ENCODE measurements at places on chromosomes 2 and 18.

GRCh38 chr2:154386186-154386585 is 312.3 kb upstream of the KCNJ3 start:
- no peak for DNase-seq

DNA sequence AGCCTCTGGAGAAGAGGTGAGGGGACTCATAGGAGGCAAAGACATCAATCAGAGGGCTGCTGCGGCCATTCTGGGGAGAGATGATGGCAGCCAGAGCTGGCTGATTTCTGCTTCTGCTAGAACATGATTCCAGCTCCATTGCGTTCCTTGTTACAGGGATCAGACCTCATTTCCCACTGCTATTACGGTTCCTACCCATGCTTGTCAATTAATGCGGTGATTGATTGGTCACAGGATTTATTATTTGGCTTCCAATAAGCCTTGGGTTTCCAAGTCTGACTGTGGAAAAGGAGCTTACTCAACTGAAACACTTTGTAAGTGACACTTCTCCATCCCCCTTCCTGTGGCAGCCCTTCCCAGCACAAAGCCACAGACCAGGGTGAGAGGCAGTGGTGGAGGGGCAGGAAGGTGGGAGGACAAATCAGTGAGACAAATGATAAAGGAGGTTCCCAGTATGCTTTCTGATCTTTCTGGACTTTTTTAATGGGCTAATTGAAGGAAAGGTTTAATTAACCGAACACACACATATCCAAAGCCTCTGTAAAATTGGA is 26.8 kb upstream of the CTLA4 start:
- no peak for DNase-seq

DNA sequence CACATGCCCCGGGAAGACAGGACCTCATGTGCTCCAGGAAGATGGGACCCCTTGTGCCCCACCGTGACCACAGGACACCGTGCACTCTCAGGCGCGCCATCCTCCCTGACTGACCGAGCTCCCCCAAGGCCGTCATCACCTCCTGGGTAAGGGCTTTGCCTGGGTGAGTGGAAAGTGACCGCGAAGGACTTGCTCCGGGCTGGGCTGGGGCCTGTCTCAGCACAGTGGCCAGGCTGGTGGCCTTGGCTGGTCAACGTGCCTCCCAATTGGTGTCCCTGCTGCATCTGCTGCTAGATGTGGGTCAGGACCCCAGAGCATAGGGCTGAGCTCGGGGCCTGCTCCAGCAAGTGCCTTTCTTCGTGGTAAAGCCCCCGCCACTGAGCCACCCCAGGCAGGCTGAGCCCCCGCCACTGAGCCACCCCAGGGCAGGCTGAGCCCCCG is 69.7 kb upstream of the CTDP1 start:
- no peak for DNase-seq

DNA sequence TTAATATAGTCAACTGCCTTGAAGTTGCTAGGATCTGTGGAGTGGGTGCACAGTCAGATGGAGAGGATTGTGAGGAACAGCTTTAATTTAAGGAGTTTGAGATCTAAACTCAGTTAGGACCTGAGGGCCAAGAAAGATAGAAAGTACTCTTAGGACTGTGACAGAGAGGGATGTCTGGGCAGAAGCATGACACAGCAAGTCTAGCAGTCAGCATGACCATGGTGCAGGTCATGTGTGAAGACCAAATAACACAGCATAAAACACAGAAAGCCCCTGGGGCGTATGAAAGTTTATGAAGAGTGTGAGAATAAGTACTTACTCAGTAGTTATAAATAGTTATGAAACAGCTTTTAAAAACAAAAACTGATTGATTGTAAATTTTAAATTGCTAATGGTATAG is 107.2 kb downstream of the GALNT1 start:
- no peak for DNase-seq

- DNase-seq = no peak
Observed at GRCh38 chr18:44197832-44198611, 482.7 kb upstream of the SETBP1 start.

- DNase-seq = no peak
Observed at GRCh38 chr2:239809391-239809790, 215.8 kb downstream of the NDUFA10 start.

DNA sequence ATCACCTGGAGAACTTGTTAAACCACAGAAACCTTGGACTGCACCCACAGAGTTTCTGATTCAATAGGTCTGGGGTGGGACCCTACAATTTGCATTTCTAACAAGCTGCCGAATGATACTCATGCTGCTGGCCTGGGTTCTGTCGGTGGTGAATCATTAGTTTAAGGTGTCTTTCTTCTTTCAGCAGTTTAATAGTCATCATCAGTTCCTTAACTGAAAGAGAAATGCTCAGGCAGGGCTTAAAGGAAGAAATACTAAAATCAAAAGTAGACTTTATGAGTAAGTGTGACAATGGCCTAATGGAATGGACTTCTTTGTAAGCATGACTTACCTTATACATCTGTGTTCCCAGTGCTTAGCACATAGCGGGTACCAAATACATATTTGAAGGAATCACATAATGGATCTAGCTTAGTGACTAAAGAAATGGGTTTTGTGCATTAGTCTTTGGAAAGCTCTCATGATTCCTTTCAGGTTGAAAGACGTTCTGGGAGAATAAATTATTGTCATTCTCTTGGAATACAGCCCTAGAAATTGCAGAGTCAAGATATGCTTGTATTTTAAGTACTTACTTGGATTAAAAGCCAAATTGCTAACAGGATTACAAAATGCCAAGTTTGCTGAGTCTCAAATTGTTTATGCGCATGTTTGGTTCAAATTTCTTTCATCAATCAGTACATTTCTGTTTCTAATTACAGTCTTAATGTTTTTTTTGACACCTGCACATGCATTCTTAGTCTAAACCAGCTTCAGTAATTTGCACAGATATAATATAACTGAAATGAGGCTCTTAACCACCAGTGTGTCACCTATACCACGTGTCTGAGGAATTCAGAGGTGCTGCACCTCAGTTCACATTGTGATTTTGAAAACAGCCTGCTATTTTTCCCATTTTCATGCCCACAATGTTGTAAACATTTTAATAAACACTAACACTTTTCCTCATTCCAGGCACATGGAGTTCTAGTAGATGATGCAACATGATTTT is 220.3 kb upstream of the NRP2 start:
- DNase-seq = no peak

- DNase-seq = no peak
Observed at GRCh38 chr2:11786592-11786991, 40.2 kb downstream of the LPIN1 start.

DNA sequence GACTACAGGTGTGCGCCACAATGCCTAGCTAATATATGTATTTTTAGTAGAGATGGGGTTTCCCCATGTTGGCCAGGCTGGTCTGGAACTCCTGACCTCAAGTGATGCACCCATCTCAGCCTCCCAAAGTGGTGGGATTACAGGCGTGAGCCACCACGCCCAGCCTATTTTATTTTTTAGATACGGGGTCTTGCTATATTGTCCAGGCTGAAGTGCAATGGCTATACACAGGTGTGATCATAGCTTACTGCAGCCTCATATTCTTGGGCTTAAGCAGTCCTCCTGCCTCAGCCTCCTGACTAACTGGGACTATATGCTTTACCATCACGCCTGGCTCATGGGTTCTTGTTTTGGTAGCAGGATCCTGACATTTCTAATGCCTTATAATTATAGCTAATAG is 42.4 kb downstream of the BIRC6 start:
- no peak for DNase-seq

DNA sequence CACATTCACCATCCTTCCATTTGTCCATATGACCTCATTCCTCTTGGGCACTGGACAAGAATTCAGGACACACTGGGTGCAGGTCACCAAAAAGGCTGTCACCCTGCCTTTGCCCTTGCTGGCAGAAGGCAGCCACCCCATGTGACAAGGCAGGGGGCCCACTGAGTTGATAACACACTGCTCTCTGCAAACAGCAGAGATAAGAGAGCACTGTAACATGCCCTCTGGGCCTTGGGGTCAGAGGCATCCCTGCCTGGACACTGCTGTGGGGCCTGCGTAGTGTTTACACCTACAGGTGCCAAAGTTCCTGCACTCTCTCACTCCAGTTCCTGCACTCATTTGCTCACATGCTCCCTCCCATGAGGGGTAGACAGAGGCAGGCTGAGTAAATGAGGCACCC is 344.7 kb upstream of the TCF4 start:
- DNase-seq = no peak

DNA sequence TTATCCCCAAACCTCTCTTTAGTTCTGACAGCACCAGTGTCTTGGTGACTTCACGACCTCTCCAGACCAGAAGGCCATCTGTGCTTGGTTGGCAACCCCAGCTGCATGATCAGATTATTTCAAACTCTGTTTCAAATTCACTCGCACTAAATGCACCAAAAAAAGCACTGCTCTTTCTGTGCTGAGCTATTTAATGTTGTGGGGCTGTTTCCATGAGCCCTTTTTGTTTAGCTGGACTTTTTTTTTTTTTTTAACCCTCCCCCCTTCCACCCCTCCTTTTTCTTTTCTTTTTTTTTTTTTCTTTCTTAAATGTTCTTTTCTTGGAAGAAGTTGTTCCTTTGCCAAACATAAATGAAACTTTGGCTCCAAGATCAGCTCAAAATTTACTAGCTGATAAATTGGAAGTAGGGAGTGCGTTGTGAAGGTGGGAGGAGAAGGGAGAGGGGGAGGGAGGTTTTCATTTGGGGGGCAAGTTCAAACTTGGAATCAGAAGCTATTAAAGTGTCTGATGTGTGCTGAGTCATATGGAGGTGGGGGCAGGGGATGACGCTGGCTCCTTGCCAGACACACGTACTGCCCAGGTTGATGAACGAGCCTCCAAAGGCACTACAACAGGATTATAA is 543.0 kb upstream of the TNP1 start:
- DNase-seq = no peak

DNA sequence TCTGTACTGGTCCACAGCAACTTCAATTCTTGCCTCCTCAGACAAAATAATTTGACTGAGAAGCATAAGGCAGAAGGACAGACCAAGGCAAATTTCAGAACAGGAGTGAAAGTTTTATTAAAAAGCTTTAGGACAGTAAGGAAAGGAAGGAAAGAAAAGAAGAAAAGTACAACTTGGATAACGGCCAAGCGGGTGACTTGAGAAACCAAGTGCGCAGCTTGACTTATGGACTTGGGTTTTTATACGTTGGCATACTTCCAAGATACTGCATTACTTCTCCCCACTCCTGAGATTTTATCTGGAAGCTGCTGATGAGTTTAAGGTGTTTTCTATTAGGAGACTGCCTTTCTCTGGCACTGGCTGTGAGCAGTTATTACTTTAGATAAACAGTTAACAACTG is 64.7 kb downstream of the CCDC178 start:
- no peak for DNase-seq

DNA sequence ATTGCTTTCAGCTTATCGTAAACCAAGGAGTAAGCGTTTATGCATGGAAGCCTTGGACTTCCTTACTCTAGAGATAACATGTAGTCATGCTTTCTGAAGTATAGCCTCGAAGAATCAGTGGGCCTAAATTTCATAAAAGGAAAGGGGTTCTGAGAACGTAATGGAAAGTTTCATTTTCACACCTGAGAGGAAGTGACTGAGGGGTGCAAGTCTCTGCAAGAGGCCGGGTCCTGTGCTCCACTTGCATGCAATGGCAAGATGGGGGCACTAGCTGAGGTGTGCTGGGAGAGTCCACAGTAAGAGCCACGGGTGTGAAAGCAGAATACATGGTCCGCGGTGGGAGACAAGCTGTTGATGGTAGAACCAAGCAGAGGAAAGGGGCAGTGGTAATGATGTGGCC is 36.5 kb upstream of the C1D start:
- DNase-seq = no peak

- no peak for DNase-seq
Observed at GRCh38 chr18:67508146-67508545, 8.4 kb downstream of the DSEL start.

GRCh38 chr18:42268798-42269197 is 313.8 kb downstream of the PIK3C3 start:
- DNase-seq = no peak

- peak; percentile 75 for DNase-seq
Observed at GRCh38 chr2:152189622-152190495, 14.3 kb upstream of the STAM2 start.

GRCh38 chr18:54964741-54965140 is 5.5 kb upstream of the CCDC68 start:
- peak; percentile 4 for DNase-seq

GRCh38 chr2:46706264-46706983 is 209.2 kb downstream of the MCFD2 start:
- no peak for DNase-seq

- no peak for DNase-seq
Observed at GRCh38 chr2:47152803-47153202, 2.3 kb downstream of the STPG4 start.

DNA sequence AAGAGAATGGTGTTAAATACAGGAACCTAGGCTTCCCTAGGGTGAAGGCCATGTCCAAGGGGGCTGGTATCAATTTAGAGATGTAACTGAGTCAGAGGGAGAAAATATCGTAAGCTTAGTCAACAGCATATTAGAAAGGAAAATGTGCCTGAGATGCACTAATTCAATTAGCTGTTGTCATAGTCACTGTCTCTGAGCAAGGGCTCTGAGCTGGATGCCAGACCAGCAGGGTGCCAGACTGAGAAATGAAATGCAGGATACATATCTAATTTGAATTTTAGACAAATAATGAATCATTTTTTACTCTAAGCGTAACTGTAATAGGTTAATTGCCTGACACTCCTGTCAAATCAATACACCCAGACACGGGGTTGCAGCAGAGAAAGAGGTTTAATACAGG is 11.4 kb upstream of the SLC35F6 start:
- DNase-seq = no peak

GRCh38 chr18:6397931-6398566 is 16.7 kb downstream of the L3MBTL4 start:
- no peak for DNase-seq

- no peak for DNase-seq
Observed at GRCh38 chr2:232415138-232415690, 8.6 kb downstream of the ALPG start.

GRCh38 chr2:241248289-241248688 is 59.8 kb downstream of the ANO7 start:
- DNase-seq = no peak

- DNase-seq = no peak
Observed at GRCh38 chr18:7958081-7958896, 391.2 kb downstream of the PTPRM start.

DNA sequence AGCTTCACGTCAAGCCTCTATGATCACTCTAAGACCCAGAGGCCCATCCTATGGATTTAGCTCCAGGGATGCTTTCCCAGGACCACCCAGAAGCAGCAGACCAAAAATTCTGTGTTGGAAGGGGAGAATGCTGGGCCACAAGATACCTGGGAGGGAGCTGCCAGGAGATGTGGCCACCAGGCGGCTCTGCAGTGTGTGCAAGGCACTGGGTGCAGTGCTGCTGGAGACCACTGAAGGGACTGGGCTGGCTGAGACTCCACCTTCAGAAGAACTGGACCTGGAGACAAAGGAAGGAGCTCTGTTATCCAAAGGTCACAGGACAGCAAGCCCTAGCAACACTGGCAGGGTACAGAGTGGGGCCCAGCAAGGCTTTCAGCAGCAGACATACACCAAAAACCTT is 34.0 kb downstream of the KANSL3 start:
- DNase-seq = no peak

GRCh38 chr2:44388877-44389276 is 27.1 kb downstream of the CAMKMT start:
- no peak for DNase-seq

Data from inflammatory macrophage (primary cell).